ENCODE measurements at places on chromosomes 7 and 10. TPM values are rescaled to one million over a fixed set of nuclear protein-coding genes. Genes with fewer than 3 reads are reported as not detected.

Gene GSTO2
- 1.5 TPM for total RNA-seq

Gene ACTL6B
- not detected for total RNA-seq

Gene SLC25A28
- 54.9 TPM for total RNA-seq

Gene IGFBP3
- 0.33 TPM for total RNA-seq

Gene NPFFR1
- not detected for total RNA-seq

Gene LIPK
- not detected for total RNA-seq

Gene ITIH5
- total RNA-seq = not detected

Gene CRPPA
- total RNA-seq = 1.9 TPM

- no peak for DNase-seq
Measured at GRCh38 chr10:86263907-86264306, 102.7 kb downstream of the GRID1 start.

GRCh38 chr10:71404503-71405295 is 8.0 kb downstream of the CDH23 start:
- no peak for DNase-seq

DNA sequence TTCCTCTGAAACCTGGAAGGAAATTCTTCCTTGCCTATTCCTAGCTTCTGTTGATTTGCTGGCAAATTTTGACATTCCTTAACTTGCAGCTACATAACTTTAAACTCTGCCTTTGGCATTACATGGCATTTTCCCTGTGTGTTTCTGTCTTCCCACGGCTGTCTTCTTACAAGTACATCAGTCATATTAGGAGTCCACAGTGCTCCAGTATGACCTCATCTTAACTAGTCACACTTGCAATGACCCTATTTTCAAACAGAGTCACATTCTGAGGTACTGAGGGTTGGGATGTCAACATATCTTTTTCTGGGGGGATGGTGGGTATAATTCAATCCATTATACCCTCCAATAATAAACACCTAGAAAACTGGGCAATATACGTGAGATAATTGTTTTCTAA is 37.4 kb upstream of the EPHB6 start:
- no peak for DNase-seq

- DNase-seq = no peak
Measured at GRCh38 chr7:78222001-78222751, 423.6 kb downstream of the PHTF2 start.

- no peak for DNase-seq
Measured at GRCh38 chr7:24395512-24395911, 111.5 kb downstream of the NPY start.

DNA sequence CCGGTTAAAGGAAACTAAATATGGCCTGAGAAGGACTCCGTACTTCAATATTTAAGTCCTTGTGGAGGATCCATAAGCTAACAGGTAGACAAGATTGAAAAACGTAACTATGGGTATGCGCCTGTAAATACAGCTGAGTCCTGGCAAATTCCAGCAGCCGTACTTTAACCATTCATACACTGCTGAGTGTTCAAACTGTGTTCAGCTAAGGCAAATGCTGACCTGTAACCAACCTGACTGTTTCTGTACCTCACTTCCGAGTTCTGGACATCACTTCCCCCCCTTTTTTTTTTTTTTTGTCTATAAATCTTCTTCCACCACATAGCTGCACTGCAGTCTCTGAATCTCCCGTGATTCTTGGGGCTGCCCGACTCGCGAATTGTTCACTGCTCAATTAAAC is 69.1 kb downstream of the SRPK2 start:
- DNase-seq = no peak

DNA sequence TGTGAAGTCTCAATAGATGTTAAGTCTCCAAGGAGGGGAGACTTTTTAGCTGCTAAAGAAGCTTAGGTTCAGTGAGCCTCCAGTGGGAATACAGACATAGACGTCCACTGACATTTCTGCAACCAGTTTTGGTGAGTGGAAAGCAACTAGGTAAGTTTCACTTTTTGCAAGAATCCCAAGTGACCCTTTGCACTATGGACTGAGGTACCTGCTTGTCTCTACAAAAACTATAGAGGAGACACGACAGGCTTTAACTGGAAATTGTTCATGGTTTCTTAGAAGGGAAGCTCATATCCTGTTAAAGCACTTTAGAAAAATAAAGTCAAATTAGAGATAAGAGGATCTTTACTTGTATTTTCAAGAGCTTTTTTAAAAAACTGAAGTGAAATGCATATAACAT is 38.6 kb downstream of the GBF1 start:
- DNase-seq = no peak

DNA sequence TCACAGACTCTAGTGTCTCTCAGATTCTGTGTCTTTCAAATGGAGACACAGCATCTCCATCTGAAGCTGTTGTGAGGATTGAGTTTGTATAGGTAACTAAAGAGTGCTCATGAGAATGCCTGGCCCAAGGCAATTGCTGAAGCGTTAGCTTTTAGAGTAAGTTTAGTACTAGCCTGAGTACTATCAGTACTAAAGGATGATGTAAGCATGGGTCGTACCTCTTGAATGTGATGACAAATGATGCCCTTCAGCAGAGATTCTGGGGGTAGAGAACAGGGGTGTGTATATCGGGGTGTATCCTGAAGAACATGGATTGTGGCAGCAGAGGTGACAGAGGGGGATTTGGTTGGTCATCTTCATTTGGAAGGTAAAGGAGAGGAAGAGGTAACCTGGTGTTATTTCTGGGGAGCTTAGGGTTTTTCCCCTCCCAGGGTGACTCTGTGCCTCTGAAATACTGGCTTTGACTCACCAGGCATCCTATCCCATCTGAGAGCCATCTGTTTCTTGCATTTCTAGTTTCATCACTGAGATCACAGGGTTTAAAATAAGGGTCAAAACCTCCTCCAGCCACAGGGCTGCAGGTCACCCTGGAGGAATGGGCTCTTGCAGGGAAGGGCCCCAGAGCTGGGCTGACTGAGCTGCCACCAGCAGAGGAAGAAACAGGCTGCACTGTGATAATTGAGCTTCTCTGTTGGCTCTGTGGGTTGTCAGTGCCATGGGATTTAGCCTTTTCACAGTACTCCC is 756.0 kb downstream of the KCNMA1 start:
- no peak for DNase-seq

DNA sequence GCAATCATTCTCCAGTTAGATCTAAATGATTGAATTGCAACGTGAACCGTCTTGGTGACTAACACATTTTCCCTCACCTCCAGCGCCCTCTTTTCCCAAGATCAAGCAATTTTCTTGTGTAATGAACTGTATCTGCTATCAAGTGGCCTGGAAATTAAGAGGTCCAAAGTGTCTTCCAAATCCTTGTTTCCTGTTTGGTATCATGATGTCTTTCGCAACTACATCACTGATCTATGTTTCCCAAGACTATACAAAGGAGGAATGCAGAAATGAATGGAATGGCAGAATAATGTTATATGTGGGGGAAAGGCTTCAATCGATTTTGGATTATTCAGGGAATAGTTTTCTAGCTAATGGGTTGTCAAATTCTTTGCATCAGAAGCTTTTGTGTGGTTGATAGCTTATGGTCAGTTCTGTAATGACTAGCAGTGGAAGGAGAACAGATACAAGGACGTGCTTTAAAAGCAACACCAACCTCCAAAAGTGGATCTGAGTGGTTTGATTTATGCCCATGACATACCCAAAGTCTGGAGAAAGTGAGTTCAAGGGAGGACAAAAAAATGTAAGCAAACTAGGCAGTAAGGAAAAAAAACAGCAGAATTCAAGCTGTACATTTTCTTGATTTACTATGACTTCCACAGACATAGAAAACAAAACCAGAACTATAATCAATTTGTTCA is 14.6 kb upstream of the ZEB1 start:
- DNase-seq = no peak

- DNase-seq = no peak
Measured at GRCh38 chr10:110109511-110109910, 97.9 kb upstream of the MXI1 start.

- no peak for DNase-seq
Measured at GRCh38 chr10:116254422-116255155, 18.4 kb downstream of the GFRA1 start.

DNA sequence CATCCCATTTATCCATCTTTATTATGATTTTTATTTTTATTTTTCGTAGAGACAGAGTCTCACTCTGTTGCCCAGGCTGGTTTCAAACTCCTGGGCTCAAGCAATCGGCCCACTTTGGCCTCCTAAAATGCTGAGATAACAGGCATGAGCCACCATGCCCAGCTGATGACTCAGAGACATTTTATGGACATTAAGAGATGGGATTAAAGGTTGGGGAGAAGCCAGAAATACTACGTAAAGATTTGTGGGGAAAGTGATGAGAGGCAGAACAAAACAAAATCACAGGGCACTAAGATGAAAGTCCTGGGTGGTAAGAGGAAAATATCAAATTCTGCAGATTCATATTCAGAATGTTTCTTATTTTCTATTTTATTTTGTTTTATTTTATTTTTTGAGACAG is 7.6 kb downstream of the WNT8B start:
- DNase-seq = no peak

DNA sequence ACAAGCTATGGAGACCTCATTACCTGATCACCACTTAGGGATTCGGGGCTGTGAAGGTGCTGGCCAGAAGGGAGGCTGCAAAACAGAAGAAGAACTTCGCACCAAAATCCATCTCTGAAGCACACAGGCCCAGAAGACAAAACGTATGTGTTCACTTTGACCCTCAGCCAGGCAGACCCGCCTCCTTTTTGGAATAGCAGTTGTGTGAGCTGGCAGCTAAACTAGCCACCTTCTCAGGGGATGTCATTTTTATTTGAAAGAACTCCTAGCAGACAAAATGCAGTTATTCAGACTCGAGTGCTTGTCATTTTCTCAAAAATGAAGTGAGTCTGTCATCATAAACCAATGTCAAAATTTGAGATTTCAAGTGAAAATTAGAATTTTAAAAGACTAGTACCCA is 71.7 kb downstream of the TNS3 start:
- no peak for DNase-seq

DNA sequence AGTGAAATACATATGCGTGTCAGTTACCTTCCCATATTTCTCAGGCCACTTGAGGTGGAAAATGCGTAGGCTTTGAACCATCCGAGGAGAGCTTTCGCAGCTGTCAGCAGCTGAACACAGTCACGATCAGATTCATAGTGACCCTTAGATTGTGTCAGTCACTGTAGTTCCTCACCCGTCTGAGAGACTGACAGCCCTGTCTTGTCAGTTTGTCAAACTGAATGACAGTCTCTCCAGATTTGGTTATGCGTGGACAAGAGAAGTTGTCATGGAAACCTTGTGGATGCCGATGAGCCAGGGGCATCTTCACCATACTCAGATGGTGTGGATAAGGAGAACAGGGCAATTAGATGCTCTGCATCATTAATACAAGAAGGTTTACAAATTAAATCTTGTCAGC is 546.3 kb downstream of the TYW1 start:
- no peak for DNase-seq

DNA sequence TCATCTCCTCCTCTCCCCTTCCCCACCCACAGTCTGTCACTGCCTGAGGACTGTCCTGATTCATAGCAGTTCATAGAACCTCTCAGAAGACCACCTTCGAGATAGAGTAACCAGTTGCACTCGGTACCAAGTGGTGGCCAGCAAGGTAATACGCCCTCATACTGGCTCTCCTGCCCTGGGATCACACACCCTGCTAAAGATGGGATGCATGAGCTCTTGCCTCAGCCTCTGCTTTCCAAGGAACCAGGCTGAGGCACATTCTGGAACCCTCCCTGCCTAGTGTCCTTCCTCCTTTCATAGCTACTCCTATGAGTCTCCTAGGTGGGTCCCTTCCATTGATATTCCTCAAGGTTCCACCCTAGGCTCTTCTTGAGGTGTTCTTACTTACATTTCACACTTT is 15.5 kb downstream of the CFAP43 start:
- DNase-seq = no peak

DNA sequence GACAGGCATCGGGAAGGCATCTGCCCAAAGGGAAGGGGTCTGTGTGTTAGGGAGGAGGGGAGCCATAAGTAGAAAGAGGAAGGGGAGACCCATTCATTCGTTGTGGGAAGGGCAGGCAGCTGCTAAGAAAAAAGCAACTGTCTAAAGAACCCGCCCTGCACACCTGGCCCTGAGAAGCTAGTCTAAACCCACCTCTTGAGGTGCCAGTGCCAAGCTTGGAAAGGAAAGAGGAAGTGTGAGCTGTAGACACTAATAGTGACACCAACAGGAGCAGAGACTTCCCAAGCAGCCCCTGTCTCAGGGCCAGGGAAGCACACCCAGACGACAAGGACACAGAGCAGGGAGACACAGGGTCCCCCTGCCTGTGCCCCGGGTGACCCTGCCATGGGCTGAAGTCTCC is 40.8 kb upstream of the PRSS58 start:
- no peak for DNase-seq

DNA sequence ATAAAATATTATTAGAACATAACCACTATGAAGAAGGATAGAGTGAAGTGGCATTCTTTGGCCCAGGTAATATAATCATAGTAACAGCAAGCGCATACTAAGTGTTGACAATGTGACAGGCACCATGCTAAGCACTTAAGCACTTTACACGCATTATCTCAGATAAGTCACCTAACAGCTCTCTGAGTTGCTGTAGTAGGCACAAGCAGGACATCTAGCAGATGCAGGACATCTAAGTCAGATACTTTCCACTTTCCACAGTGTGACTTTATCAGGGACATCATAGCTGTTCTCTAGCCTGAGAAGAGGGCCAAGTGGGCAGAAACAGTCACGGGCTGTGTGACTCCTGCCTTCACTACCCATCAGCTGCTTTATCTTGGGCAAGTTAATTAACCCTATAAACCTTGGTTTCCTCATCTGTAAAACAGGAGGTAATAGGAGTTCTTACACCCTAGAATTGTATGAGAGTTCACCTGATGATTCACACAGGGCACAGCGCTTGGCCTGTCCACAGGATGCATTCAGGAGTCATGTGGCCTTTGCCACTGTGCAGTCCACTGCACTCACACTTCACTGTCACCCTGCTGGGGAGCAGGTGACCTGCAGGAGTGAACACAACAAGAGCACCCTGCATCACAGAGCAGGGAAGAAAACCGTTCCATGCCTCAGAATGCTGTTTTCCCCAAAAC is 12.5 kb downstream of the LIPA start:
- DNase-seq = no peak

DNA sequence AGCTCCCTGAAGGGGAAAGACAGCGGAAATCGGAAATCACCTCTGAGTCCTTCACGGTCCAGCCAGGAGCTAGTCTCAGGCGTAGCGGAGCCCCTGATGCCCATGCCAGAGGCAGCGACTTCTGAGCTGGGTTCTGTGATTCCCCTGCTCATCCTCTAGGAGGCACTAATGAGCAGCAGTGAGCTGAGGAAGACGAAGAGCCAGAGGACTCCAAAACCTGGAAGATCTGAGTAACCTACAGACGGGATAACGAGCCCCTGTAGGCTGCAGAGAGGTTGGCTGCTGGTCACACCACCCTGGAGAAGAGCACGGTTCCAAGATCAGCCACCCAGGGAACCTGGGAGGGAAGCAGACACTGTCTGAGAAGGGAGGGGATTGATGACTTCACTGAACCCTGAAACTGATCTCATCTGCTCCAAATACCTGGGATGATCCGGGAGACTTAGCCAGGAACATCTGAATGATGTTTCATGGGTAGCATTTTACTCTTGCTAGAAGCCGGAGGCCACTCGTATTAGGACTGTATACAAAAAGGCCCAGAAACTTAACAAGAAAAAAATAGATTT is 304.1 kb downstream of the PAXIP1 start:
- DNase-seq = no peak

- DNase-seq = no peak
Measured at GRCh38 chr10:2660276-2660675, 407.1 kb upstream of the PFKP start.

- no peak for DNase-seq
Measured at GRCh38 chr7:149573519-149573918, 75.9 kb upstream of the ZNF746 start.
